ENCODE measurements at places on chromosomes 1 and 21. TPM values are rescaled to one million over a fixed set of nuclear protein-coding genes. Genes with fewer than 3 reads are reported as not detected.
A peak's percentile ranks its signal among the peaks of the same experiment; 100 is the strongest.

Gene ORC1
- 3.0 TPM for total RNA-seq

Gene FCRLB
- 0.27 TPM for total RNA-seq

Gene SPATA45
- not detected for total RNA-seq

Gene CLDN14
- total RNA-seq, result not detected

Gene CDC42BPA
- total RNA-seq, result 95.7 TPM

Gene FCRL3
- not detected for total RNA-seq

Gene TRIM58
- total RNA-seq, result 1.5 TPM

- no peak for DNase-seq
- peaks cover 5% of the 10 kb centered on the region for H3K4me1 ChIP-seq
- H3K4me3 ChIP-seq, result no peak overlapping the region
- H3K27me3 ChIP-seq, result no peaks in the 10 kb centered on the region
- no peak overlapping the region for H3K27ac ChIP-seq
Measured at GRCh38 chr1:22048351-22049192, 3.9 kb upstream of the CDC42 start.

DNA sequence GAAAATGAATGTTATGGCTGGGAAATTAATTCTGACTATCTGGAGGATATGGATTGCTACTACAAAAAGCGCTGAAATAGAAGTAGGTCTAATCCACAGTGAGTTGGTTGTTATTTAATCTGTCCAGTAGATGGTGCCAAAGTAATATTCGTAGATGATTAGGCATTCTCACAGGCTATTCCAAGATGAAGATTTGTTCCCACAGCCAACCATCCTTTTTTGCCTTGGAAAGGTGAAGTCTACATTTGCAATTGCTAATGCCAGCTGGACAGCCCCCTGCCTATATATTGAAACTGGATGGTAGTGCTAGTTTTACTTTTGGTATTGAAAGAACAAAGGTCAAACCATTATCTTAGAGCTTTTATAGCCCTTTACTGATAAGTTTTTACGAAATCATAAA, 43.8 kb downstream of the RBM11 start:
- no peaks in the 10 kb centered on the region for H3K36me3 ChIP-seq
- H3K27me3 ChIP-seq, result no peaks in the 10 kb centered on the region
- no peak for DNase-seq
- no peak overlapping the region for H3K4me3 ChIP-seq
- no peak overlapping the region for H3K27ac ChIP-seq

- H3K27ac ChIP-seq, result peak overlapping the region; percentile 80
- peaks cover 74% of the 10 kb centered on the region for H3K4me1 ChIP-seq
- H3K4me3 ChIP-seq, result no peak overlapping the region
Measured at GRCh38 chr1:246591958-246592357, 25.7 kb downstream of the CNST start.

GRCh38 chr1:150863724-150864123, 12.7 kb downstream of the ARNT start:
- H3K4me3 ChIP-seq, result no peak overlapping the region
- no peak overlapping the region for H3K27ac ChIP-seq
- no peak for DNase-seq

DNA sequence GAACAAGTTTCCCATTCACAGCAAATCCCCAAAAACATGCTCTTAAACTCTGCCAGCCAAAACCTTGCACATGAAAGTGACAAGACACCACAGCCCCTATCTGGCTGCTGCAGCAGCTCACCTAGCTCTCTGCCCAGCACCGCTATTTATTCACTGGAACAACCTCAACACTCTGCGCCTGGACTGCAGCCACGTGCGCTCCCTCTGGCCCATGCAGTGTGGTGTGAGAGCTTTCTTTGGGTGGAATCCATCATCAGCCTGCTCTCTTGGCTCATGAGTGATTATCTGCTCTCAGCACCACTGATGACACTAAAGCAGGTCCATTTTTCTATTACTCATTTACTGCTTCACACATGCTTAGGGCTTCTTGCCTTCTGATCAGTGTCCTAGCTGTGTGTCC, 11.4 kb downstream of the KCNJ6 start:
- no peak overlapping the region for H3K27ac ChIP-seq
- no peak for DNase-seq
- H3K36me3 ChIP-seq, result peaks cover 2% of the 10 kb centered on the region
- no peaks in the 10 kb centered on the region for H3K27me3 ChIP-seq
- H3K4me1 ChIP-seq, result peaks cover 11% of the 10 kb centered on the region
- H3K4me3 ChIP-seq, result no peak overlapping the region

- H3K27ac ChIP-seq, result peak overlapping the region; percentile 99
Measured at GRCh38 chr1:154181944-154182343, 10.0 kb downstream of the TPM3 start.

DNA sequence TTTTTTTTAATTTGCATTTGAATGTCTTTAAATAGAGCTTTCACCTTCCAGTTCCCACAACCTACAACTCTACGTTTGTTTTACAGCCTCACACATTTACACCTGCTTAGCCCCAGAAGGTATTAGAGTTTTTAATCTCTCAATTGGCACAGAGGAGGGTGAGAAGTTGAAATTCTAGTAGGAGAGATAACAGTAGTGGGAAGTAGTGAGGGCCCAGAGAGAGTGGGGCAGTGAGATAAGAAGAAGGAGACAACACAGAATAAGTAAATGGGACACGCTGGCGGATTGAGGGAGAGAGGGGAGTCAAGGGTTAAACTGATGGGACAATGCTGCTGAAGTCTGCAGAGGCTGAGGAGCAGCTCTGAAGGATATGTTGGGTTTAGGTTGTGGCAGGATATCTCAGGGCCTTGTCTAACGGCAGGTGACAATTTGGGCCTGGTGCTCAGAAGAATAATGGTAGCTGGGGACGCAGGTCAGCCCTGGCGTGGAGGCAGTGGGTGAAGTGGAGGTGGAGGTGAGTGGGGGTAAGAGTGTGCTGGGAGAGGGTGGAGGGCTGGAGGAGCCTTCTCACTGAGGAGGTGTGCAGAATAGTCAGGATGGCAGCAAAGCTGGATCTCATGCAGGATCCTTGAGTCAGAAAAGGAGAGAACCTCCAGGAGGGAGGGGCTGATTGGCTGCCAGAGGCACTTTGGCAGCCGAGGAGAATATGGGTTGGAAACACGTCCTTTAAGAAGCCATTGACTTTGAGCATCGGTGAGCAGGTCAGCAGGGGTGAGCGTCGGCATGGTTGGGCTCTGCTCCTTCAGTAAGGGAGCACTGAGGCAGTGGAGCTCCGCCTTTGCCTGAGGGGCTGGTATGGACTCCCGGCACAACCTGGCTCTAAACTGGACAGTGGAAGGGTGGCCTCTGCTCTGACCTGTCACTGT, 72.9 kb downstream of the SYT6 start:
- no peak overlapping the region for H3K27ac ChIP-seq
- no peak overlapping the region for H3K4me3 ChIP-seq
- no peaks in the 10 kb centered on the region for H3K4me1 ChIP-seq
- DNase-seq, result no peak
- peaks cover 30% of the 10 kb centered on the region for H3K27me3 ChIP-seq

DNA sequence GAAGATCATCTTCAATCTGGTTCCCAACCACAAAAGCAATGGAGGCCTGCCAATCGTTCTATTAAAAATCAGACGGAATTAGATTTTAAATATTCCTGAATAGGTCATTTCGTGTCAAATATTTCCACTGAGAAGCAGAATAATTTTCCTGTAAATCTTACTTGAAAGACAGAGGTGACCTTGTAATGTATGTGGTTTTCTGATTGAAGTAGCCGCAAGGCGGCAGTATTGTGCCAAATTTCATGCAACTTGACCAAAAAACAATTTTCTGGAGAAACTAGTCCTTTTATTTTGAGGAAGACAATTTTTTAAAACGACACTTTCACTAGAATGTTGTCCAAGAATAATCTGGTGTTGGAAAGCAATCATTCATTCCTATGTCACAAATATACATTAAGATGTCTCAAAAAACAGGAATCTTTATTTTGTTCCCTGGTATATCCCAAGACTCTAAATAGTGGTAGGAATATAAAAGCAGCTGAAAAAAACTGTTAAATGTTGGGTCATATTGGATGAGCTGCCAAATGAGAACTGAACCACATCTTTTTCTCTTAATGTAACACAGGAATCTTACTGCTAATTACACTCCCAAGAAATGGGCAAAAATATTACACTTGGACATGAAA, 33.6 kb downstream of the SPAG17 start:
- no peak for DNase-seq
- H3K36me3 ChIP-seq, result no peaks in the 10 kb centered on the region
- H3K4me3 ChIP-seq, result no peak overlapping the region
- no peak overlapping the region for H3K27ac ChIP-seq
- no peaks in the 10 kb centered on the region for H3K27me3 ChIP-seq
- H3K4me1 ChIP-seq, result peaks cover 17% of the 10 kb centered on the region

DNA sequence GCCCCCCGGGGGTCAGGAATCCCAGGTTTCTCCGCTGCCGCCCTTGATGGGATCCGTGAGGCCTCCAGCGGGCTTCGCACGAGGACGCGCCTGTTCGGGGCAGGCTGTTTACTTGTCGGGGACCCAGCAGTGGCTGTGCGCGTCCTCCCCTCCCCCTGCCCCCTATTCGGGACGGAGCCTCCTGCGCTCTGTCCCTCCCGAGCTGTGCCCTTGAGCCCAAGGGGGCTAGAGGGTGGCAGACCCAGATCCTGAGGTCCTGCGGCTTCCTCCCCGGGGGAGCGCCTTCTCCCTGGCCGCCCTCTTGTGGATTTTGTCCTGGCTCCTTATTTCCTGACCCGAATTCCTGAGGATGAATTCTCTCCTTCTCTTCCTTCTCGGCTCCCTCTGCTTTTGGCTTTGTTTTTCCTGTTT, 38.4 kb downstream of the PIK3CD start:
- no peaks in the 10 kb centered on the region for H3K36me3 ChIP-seq
- peak overlapping the region; percentile 74 for H3K27ac ChIP-seq
- peak overlapping the region; percentile 92 for H3K4me3 ChIP-seq
- DNase-seq, result no peak
- H3K27me3 ChIP-seq, result no peaks in the 10 kb centered on the region

DNA sequence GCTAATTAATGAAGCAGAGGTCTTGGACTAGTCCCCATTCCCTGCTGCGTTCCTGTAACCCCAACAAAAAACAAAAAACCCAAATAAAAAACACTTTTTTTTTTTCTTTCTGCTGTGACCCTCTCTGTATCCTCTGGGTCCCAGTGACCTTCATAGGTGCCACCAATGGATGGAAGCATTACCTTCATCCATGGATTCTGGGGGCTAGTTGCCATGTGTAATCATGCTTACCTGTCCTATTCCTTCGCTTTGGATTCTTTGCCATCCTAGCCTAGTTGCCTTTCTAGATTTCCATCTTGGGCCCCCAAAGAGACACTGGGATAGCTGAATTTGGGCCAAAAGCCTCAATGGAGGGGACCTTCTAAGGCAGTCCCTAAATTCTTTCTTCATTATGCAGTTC, 1208.7 kb downstream of the BRINP3 start:
- H3K27me3 ChIP-seq, result no peaks in the 10 kb centered on the region
- no peak for DNase-seq
- no peaks in the 10 kb centered on the region for H3K4me1 ChIP-seq
- no peak overlapping the region for H3K27ac ChIP-seq
- no peaks in the 10 kb centered on the region for H3K36me3 ChIP-seq

DNA sequence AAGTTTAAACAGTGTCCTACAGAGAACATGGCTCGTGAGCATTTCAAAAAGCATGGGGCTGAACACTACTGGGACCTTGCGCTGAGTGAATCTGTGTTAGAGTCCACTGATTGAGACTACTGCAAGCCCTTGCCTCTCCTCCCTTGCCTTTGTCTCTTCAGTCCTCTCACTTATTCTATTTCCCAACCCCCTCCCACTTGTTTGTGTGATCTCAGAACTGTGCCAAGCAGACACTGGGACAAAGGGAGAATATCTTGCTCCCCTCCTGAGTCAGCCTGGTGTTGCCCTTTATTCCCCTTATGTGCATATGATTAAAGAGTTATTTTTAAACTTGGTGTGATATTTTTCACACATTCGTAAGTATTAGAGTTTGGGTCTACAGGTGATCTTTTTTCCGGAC, 11.1 kb upstream of the RPRD2 start:
- DNase-seq, result peak; percentile 25
- H3K36me3 ChIP-seq, result peaks cover 35% of the 10 kb centered on the region
- no peaks in the 10 kb centered on the region for H3K27me3 ChIP-seq
- no peak overlapping the region for H3K4me3 ChIP-seq
- no peaks in the 10 kb centered on the region for H3K4me1 ChIP-seq

DNA sequence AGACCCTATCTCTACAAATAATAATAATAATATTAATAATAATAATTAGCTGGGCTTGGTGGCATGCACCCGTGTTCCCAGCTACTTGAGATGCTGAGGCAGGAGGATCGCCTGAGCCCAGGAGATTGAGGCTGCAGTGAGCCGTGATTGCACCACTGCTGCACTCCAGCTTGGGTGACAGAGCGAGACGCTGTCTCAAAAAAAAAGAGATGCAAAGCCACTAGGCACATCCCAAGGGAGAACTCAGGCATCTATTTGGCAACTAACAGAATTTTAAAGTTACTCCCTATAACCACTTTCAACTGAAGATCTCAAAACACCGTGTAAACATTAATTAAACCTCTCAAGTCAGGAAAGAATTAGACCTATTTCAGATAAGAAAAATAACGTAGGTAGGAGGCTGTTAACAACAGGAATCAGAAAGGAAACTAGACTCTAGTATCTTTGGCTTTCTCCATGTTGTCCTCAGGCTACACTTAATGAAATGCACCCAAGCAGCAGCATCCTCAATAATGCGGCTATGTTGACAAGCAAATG, 3.7 kb downstream of the RNF19B start:
- peaks cover 5% of the 10 kb centered on the region for H3K36me3 ChIP-seq
- no peak overlapping the region for H3K4me3 ChIP-seq
- H3K27ac ChIP-seq, result no peak overlapping the region
- H3K27me3 ChIP-seq, result no peaks in the 10 kb centered on the region
- H3K4me1 ChIP-seq, result peaks cover 27% of the 10 kb centered on the region

DNA sequence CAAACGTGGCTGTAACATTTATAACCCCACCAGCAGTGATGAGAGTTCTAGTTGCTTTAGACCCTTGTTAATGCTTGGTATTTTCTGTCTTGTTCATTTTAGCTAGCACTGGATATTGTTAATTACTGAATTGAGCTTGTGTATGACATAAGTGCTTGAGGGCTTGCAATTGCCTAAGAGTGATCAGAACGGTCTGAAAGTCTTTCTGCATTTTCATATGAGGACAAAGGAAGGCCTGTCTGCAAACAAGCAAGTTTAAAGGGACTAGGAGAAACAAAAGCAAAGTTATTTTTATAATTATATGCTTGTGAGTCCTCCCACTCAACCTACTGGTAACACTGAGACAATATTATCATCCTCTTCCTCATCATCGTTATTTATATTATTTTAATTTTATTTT, 305.5 kb upstream of the DUSP10 start:
- peaks cover under 1% of the 10 kb centered on the region for H3K27me3 ChIP-seq
- no peaks in the 10 kb centered on the region for H3K36me3 ChIP-seq

GRCh38 chr1:106502659-106503058, 553.8 kb upstream of the PRMT6 start:
- H3K4me1 ChIP-seq, result no peaks in the 10 kb centered on the region
- DNase-seq, result no peak
- H3K27ac ChIP-seq, result no peak overlapping the region
- no peak overlapping the region for H3K4me3 ChIP-seq
- no peaks in the 10 kb centered on the region for H3K27me3 ChIP-seq

GRCh38 chr1:238675221-238675620, 711.1 kb upstream of the CHRM3 start:
- H3K27ac ChIP-seq, result no peak overlapping the region
- H3K27me3 ChIP-seq, result no peaks in the 10 kb centered on the region
- no peaks in the 10 kb centered on the region for H3K36me3 ChIP-seq
- no peak overlapping the region for H3K4me3 ChIP-seq
